NCI-H510A (cell line): ENCODE measurements at places on chromosomes 5 and 9.
A peak's percentile ranks its signal among the peaks of the same experiment; 100 is the strongest.

- no peak for DNase-seq
Observed at GRCh38 chr5:52778781-52779180, 8.9 kb upstream of the ITGA1 start.

DNA sequence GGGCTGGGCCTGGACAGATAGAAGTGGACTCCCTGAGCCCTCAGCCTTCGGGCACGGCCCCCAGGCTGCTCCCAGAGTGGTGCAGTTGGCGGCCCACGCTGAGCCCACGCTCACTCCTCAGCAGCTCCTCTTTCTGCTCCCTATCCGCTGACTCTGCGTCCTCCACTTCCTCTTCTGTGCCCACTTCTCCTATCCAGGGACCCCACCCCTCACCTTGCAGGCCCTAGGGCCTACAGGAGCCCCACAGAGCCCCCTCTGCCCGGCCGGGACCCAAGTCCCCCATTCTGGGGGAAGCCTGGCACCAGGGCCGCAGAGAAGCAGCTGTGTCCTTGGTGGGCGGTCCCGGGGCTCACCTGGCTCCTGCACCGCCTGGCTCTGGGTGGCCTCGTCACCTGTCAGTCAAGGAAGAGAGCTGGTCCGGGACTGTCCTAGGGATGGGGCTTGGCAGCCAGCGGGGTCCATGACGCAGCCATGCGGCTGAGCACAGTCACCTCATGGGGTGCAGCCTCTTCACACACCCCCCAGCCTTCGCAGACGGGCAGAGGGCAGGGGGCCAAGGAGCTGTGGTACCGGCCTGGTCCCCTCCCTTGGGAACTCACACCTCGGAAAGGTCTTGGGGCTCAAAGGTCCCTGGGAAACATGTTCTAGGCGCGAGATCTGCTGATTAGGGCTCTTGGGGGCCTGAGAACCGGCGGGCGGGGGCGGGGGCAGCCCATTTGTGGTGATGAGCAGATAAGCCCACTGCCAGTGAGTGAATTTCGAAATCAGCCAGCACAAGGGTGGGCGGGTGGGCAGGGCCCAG lies 5.4 kb upstream of the NRARP start:
- DNase-seq = peak; percentile 31

GRCh38 chr5:103512500-103512899 lies 50.1 kb downstream of the NUDT12 start:
- DNase-seq = no peak

GRCh38 chr9:114910541-114910940 lies 19.9 kb downstream of the TNFSF8 start:
- DNase-seq = no peak

GRCh38 chr5:153753645-153754432 lies 263.4 kb downstream of the GRIA1 start:
- DNase-seq = no peak

GRCh38 chr5:56412601-56413379 lies 179.7 kb upstream of the ANKRD55 start:
- no peak for DNase-seq

DNA sequence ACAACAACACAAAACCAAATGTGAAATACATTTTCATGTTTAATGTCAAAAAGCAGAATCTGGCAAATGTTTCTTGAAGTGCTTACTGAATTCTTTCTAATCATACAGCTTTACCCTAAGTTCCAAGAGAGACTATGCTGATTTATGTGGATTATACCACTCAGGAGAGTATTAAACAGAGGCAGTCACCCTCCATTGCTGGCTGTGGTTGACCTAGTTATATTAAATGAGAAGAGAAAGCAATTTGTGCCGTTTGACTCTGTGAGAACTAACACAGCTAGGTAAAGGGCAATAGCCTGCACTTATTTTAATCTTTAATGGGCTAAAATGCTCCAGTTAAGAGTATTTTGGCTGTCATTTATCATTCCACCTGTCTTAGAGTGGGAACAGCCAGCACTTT lies 62.6 kb downstream of the ELL2 start:
- DNase-seq = no peak

GRCh38 chr9:92671323-92671722 lies 1.4 kb upstream of the IPPK start:
- no peak for DNase-seq

GRCh38 chr5:171450423-171451331 lies 31.2 kb downstream of the FGF18 start:
- DNase-seq = no peak

DNA sequence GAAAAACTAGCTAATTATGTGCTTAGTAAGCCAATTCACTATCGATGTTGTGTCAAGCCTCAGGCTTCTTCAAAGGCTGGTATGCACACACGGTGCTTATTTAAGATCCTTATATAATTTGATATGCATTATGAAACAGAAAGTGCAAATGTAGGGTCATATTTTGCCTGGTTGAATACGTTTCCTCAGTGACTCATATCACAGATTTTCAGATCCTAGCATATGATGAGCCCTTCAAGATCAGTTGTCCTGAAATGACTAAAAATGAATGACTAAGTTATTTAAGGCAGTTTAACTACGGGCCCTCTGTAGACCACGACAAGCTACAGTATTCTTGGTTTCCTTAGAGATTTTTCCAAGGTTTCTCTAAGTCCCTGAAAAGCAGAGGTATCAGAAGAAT lies 778.3 kb downstream of the PRELID2 start:
- no peak for DNase-seq

- DNase-seq = no peak
Observed at GRCh38 chr9:81522716-81523551, 166.4 kb downstream of the TLE1 start.

GRCh38 chr5:100270023-100270771 lies 265.0 kb upstream of the FAM174A start:
- DNase-seq = no peak

DNA sequence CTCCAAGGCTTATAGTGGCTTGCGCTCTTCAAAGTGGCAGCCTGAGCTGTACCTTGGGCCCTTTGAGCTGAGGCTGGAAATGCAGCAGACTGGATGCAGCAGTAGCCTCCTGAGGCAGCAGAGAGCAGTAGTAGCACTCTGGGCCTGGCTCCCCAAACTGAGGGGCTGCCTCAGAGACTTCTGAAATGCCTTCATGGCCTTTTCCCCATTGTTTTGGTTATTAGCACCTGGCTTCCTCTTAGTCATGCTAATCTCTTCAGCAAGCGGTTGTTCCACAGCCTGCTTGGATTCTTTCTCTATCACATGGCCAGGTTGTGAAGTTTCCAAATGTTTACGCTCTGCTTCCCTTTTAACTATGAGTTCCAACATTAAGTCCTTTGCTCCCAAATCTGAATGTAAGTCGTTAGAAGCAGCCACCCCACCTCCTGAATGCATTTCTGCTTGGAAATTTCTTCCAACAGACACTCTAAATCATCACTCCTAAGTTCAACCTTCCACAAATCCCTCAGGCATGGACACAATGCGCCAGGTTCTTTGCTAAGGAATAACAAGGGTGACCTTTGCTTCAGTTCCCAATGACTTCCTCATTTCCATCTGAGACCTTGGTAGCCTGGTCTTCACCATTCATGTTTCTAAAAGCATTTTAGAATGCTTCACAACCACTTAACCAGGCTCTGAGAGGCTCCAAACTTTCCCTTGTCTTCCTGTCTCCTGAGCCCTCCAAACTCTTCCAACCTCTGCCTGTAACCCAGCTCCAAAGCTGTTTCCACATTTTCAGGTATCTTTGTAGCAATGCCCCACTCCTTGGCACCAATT lies 145.8 kb downstream of the ZDHHC21 start:
- DNase-seq = no peak

DNA sequence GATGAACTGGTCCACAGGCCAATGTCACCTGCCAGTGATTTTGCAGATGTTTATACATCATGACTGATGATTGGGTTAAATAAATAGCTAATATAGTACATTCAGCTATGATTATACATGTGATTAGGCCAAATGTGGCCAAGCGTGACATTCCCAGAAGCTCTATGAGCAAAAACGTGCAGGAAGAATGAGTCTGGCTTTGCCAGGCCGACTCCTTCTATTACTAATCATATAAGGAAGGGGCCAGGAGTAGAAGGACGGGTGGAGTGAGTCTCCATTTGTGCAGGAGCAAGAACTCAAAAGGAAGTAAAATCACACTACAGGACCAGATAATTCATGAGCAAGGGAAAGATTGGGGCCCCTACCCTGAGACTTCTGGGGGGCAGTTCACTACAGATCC lies 178.2 kb downstream of the ROR2 start:
- DNase-seq = no peak

GRCh38 chr9:32954642-32955041 lies 46.8 kb downstream of the APTX start:
- DNase-seq = no peak

GRCh38 chr9:108073823-108074222 lies 584.3 kb upstream of the KLF4 start:
- no peak for DNase-seq
